ENCODE measurements at places on chromosomes 3 and 15.

- no peak for DNase-seq
These were observed 203.1 kb upstream of the SEMA6D start for GRCh38 chr15:47514200-47514652.

GRCh38 chr15:88803241-88803919 is at the start of gene ACAN:
Gene ACAN (plus strand): TSS chr15:88803436. CDS start chr15:88836207, 32,771 bp downstream.
- no peak for DNase-seq

- DNase-seq: no peak
These were observed 15.6 kb upstream of the PRTG start for GRCh38 chr15:55758580-55758986.

GRCh38 chr3:123780656-123781055 is 103.5 kb downstream of the MYLK start:
- DNase-seq: no peak

DNA sequence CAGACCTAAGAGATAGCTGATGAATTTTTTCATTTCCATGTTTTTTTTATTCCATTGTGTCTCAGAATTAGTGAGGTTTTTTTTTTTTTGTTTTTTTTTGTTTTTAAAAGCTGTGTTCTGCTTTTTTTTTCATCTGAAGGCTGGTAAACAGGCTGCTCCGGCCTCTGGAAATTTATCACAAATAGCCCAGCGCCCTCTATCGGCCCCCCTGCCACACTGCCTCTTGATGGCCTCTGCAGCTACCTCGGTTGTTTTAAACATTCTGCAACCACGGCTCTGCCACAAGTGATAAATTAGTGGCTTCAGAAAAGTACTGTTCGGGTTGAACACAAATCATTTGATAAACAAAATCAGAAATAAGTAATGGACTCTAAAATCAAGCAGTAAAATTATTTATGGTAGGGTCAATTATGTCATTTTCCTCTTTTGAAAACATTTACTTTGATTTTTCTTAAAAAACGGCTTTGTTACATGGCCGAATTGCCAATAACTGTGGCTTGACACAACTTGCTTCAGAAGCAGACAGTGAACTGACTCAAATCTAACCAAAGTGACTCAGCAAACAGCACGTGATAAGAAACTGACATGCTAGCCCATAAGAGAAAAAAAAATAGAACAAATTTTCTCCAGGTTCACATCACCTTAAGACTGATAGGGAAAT is 87.8 kb downstream of the RSL24D1 start:
- DNase-seq: peak; percentile 37

GRCh38 chr15:90402223-90402622 is 14.2 kb downstream of the IQGAP1 start:
- DNase-seq: peak; percentile 25

- DNase-seq: no peak
These were observed 67.9 kb upstream of the KY start for GRCh38 chr3:134718726-134719125.

GRCh38 chr15:72884311-72884710 is 100.8 kb upstream of the ADPGK start:
- no peak for DNase-seq

- DNase-seq: no peak
These were observed 173.3 kb downstream of the RAB11A start for GRCh38 chr15:66042624-66043023.

GRCh38 chr3:20023623-20024405 is 11.8 kb upstream of the PP2D1 start:
- peak; percentile 20 for DNase-seq

DNA sequence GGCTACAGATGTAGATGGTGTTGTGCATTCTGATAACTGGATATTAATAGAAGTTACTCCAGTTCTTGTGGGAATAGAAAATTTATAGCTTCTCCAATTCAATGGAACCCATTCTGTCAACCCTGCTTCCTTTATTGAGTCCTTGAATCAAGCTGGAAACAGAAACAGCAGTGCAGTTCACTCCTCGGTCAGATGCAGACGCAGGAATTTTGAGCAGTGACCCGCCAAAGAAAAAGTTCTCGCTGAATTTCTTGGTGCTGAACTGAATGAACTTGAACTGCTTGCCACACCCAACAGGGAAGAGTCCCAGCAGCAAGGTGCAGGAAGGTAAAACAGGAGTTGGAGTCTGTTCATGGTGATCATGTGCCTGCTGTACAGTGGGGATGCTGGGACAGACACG is 10.3 kb downstream of the HRH1 start:
- DNase-seq: no peak

GRCh38 chr3:55252921-55253320 is 234.2 kb downstream of the WNT5A start:
- no peak for DNase-seq

DNA sequence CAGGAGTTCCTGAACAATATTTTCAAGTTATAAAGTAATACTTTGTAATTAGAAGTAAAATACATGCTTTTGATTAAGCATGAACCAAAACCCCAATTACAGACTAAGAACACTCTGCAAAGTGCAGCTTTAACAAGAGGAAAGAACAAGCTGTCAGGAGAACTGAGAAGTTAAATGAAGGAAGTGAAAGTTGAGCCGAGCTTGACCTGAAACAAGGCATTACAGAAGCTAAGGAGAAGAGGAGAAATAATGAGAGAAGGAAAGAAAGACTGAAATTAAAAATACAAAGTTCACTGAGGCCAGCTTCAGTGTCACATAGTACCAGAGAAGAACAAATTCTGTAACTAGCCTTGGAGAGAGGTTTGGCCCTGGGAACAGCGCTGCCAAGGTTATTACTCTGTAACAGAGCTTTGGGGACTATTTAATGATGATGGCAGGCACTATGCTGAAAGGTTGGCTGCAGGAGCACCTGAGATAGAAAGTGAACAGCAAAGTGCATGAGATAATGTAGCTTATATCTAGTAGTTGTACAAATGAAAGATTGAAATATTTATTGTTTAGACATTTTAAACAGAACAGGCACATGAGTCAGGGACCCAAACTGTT is 241.9 kb upstream of the PEX5L start:
- no peak for DNase-seq

- DNase-seq: no peak
These were observed 5.5 kb downstream of the DIS3L start for GRCh38 chr15:66298803-66299251.

GRCh38 chr15:98126326-98127085 is 166.0 kb downstream of the ARRDC4 start:
- no peak for DNase-seq

DNA sequence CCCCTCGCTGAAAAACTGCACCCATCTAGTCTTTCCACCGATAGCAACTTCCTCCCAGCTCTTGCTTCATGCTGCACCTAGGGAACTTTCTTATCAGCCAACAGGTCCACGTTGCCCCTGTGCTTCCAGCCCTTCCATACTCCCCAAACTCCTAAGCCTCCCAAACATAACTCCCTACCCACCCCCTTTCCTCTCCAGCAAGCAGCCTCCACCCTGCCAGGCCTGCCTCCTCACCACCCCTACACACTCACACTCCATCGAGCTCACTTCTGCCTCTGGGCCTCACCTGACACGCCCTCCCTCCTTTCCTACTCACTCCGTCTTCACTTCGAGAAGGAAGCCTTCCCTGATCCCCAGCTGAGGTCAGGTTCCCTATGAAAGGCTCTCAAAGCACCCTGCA is 8.1 kb downstream of the INSYN1 start:
- DNase-seq: no peak

GRCh38 chr15:64138331-64138941 is 13.1 kb upstream of the SNX22 start:
- no peak for DNase-seq

GRCh38 chr3:173732237-173732636 is 334.7 kb downstream of the NLGN1 start:
- DNase-seq: no peak

DNA sequence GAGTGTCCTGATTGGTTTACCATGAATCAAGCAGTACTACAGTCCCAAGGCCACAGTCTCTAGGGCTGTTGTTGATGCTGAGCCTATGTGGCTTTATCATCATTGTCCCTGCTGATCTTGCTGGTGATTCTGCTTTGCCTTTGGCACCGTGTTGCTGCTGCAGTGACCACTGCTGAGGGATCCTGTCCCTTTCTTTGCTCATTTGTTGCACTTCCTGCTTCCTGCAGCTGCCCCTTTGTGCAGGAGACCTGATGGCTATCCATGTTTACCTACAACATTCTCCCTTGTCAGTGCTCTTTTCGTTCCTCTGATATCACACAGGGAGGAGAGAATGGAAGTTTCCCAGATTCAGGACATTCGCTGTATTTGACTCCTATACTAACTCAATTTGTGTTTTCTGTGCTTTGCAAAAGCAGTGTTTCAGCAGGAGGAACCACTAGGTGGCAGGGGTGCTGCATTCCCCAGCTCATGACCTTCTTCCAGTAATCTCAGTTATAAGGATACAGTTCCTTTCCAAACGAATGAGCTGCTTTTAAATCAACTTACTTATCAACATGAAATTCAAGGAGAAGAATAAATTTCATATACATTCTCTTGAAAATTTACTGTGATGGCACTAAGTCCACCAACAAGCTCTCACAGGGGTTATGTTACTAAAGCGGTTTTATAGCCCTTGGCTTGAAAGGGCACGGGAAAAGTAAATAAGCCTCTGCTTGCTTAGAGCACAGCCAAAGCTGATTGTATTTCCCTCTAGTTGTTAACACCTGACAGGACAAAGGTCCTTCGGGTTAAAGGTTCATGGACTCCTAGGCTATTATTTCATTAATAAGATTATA is 9.7 kb upstream of the THUMPD3 start:
- peak; percentile 64 for DNase-seq

- DNase-seq: peak; percentile 66
These were observed 2.3 kb upstream of the HAPLN3 start for GRCh38 chr15:88897456-88898194.

GRCh38 chr15:81511138-81511537 is 137.1 kb upstream of the TMC3 start:
- no peak for DNase-seq

DNA sequence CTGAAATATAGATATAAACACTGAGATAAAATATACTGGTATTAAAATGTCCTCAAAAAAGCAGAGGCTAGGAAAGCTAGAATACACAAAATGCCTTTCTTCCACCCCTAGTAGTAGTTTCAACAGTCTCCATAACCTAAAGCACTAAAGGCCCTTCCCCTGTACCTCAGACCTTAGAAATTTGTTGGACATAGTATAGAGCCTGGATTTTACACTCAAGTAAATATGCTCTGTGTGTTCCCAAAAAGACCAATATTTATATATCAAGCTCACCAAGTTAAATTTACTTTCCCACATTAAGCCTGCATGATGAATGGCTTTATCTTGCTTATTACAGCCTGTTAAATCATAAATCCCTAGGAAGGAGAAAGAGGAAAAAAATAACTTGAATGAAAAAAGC is 378.7 kb upstream of the AZI2 start:
- DNase-seq: no peak

- DNase-seq: no peak
These were observed 349 bp downstream of the PLXNA1 start for GRCh38 chr3:126983276-126983652.

- DNase-seq: no peak
These were observed 386.6 kb downstream of the DIPK2A start for GRCh38 chr3:144358191-144358590.

- no peak for DNase-seq
These were observed 171.0 kb upstream of the UMPS start for GRCh38 chr3:124558991-124559845.

GRCh38 chr15:75107908-75108838 is 84.8 kb downstream of the PPCDC start:
- peak; percentile 53 for DNase-seq

- no peak for DNase-seq
These were observed 38.4 kb downstream of the RFX7 start for GRCh38 chr15:56205061-56205876.

DNA sequence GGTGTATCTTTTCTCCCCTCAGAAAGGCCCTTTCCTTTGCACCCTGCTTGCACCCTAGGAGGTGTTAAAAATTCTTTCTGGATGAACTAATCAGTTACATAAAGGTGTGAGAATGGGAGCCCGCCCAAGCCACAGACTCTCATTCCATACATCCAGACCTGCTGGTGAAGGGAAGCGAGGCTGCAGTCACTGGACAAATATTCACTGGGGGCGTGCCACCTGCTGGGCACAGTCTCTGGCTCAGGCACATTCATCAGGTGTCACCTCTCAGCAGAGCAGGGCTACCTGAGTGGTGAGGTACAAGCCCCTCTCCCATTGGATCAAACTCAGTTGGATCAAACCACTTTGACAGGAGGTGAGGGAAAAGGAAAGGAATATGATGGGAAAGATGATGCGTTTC is 52.0 kb downstream of the NTRK3 start:
- DNase-seq: no peak

- no peak for DNase-seq
These were observed 61.2 kb upstream of the MCF2L2 start for GRCh38 chr3:183489455-183490210.

DNA sequence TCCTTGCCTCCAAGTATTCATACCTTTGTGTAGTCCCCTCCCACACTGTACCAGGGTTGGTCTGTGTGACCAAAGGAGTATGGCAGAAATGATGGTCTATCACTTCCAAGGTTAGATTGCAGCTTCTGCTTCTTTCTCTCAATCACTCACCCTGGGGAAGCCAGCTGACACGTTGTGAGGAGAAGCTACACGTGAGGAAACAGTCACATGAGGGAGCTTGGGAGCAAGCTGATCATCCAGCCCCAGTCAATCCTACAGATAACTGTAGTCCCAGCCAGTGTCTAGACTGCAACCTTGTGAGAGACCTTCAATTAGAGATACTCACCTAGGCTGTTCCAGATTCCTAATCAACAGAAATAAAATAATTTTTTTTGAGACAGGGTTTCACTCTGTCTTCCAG is 6.2 kb upstream of the ZNF774 start:
- DNase-seq: no peak

GRCh38 chr3:190169877-190170276 is 49.2 kb upstream of the P3H2 start:
- DNase-seq: no peak

GRCh38 chr15:83585601-83586335 is 68.2 kb upstream of the ADAMTSL3 start:
- DNase-seq: no peak

DNA sequence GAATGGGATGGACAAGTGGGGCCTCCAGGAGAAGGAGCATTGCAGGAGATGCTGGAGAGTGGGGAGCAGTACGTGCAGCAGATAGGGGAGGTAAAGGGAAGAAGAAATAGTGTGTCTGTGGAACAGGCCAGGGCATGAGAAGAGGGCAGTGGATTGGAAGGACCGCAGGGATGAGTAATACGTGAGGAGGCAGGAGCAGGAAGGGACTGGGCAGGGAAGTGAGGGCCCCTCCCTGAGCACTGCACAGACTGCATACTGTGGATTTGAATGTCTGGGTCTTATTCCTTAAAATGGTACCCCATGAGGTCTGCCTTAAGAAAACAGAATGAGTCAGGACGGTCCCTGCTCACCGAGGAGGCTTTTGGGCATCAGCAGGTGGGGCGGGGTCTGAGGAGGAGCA is 210.0 kb upstream of the NDN start:
- DNase-seq: no peak

GRCh38 chr3:16663854-16664712 is 58.9 kb upstream of the DAZL start:
- no peak for DNase-seq

DNA sequence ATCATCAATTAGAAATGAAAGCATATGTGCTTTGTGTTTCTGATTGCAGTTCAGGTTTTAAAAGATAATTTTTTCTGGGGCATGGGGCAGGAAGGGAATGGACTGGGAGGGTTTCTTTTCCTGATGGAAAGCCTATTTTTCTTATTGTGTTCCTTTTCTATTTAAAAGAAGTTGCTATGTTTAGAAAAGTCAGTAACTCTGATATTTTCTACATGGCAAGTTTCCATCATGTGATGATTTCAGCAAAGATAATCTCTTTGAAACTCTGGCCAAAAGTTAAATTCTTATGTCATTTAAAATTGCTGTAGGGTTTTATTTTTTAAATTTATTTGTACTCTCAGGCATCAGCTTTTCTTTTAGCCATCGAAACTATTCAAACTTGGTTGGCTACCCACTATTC is 601.2 kb downstream of the FOXP1 start:
- no peak for DNase-seq

Measured in CD4-positive, alpha-beta T cell treated with Interleukin-4 for 1 hour (primary cell).